ENCODE measurements at places on chromosomes 13 and 19.

- no peak for DNase-seq
These were observed 91.9 kb upstream of the MBNL2 start for GRCh38 chr13:97130190-97130589.

DNA sequence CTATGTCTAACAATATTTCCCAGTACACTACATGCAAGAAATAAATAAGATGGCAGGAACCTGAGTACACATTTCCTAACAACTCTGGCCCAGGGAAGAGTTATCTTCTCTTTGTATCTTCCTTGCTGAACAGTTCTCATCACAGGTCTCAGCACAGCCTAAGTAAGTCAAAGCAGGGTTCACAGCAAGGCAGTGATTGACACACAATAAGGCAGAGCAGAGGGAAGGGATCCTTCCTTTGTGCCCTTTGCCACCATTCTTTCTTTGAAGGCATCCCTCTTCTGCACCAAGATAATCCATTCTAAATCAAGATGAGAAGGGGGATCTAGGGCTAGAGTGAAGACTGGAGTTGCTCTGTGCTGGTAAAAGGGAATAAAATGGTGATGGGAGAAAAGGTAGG, 73.4 kb upstream of the TRPC4 start:
- DNase-seq = no peak

- DNase-seq = no peak
These were observed 27.2 kb downstream of the PBX4 start for GRCh38 chr19:19591133-19591825.

GRCh38 chr13:23372264-23372906, 61.1 kb downstream of the SACS start:
- no peak for DNase-seq

- DNase-seq = no peak
These were observed 83.3 kb upstream of the ZNF536 start for GRCh38 chr19:30288911-30289310.

GRCh38 chr13:84263354-84264069, 381.2 kb upstream of the SLITRK1 start:
- no peak for DNase-seq

GRCh38 chr19:12314553-12314952, 18.9 kb downstream of the ZNF563 start:
- no peak for DNase-seq

- DNase-seq = no peak
These were observed 713.0 kb upstream of the PCDH9 start for GRCh38 chr13:67943116-67943515.

DNA sequence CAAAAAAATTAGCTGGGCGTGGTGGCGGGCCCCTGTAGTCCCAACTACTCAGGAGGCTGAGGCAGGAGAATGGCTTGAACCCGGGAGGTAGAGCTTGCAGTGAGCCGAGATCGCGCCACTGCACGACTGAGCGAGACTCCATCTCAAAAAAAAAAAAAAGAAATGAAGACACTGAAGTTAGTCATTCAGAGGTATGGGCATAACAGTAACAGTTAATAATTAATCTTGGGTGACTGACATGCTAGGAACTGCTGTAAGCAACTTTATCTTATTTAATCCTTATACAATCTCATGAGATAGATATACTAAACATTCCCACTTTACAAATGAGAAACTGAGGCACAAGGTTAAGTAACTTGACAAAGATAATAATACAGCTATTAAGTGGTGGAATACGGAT, 4.9 kb downstream of the SKA3 start:
- no peak for DNase-seq

GRCh38 chr19:4456476-4456842, 1.1 kb downstream of the UBXN6 start:
- no peak for DNase-seq

DNA sequence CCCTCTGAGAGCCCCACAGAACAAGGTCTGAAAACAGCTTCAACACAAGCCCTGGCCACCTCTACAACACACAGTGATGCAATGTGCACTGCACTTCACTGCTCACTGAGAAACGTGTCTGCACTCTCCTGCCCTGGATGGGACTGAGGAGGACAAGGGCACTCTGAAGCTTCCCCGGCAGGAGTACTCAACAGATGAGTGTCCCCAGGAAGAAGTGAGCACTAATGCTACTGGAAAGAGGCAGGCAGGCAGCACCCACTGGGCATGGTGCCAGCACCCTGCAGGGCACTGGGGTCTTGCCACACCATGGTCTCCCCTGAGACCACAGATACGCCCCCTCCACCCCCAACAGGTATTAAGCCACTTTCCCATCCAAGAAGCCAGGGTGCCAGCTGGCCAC, 17.7 kb upstream of the SLC35E1 start:
- DNase-seq = peak; percentile 38

DNA sequence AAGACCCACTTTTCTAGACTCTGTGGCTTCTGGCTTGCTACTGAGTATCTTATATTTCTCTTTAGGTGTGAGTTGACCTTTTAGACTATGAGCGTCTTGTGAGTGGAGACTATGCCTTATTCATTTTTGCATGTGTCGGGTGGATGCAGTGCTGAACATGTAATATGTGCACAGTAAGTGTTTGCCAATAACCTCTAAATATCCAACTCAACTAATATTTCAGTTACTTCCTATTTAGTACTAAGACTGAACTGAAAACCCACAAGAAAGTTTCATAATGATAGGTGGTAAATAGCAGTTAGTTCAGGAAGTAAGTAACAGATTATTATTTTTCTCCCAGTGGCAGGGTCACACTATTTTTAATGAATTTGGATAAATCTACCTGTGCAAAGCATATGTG, 269.3 kb downstream of the KCNRG start:
- DNase-seq = peak; percentile 7

GRCh38 chr13:73107970-73108369, 49.2 kb downstream of the KLF5 start:
- DNase-seq = no peak

DNA sequence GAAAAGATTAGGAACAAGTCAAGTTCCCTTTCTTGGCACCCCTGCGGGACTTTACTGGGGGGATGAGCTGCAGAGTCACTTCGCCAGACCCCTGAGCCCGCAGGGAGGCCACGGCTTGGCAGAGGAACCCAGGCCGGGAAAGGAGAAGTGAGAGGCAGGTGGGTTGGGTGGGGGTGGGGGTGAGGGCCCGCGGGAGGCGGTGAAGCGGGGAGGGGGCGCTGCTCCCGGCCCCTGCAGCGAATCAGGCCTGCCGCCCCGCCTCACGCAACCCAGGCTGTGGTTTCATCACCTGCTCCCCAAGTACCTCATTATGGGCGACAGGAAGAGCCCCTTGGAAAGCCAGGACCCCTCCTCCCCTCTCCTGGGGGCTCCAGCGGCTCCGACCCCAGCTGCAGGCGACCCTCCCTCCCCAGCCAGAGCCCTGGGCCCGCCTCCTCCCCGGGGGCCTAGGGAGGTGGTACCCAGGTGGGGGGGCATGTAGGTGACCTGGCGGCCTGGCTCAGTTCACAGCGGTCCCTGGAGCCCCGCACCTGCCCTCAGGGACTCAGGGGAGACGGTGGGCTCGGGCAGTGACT, 9.5 kb downstream of the MEF2B start:
- peak; percentile 94 for DNase-seq

DNA sequence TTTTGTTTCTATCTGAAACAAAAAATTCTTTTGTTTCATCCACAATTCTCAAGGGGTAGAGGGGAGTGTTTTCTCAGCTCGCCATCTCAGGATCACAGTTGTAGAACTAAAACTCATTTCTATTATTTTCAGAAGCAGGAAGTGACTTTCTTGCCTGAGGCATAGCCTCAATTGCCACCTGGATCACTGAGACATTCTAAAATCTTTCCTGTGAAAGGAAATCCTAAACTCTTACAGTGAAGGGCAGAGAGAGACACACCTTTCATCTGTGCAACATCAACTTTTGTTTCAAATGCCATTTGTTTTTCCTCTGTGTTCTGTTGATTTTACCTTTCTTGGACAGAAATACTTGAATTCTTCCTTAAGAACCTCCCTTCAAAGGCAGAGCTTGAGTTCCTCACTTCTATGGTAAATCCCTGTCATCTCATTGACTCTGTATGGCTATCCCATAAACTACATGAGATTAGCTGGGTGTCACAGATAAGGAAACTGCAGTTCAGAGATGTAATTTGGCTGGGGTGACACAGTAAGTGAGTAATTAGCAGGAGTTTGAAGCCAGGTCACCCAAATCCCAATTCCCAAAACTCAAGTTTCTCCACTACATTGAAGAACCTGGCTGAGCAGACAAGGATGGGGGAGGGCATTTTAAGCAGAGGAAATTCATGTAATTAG, 224.4 kb upstream of the HTR2A start:
- DNase-seq = no peak

DNA sequence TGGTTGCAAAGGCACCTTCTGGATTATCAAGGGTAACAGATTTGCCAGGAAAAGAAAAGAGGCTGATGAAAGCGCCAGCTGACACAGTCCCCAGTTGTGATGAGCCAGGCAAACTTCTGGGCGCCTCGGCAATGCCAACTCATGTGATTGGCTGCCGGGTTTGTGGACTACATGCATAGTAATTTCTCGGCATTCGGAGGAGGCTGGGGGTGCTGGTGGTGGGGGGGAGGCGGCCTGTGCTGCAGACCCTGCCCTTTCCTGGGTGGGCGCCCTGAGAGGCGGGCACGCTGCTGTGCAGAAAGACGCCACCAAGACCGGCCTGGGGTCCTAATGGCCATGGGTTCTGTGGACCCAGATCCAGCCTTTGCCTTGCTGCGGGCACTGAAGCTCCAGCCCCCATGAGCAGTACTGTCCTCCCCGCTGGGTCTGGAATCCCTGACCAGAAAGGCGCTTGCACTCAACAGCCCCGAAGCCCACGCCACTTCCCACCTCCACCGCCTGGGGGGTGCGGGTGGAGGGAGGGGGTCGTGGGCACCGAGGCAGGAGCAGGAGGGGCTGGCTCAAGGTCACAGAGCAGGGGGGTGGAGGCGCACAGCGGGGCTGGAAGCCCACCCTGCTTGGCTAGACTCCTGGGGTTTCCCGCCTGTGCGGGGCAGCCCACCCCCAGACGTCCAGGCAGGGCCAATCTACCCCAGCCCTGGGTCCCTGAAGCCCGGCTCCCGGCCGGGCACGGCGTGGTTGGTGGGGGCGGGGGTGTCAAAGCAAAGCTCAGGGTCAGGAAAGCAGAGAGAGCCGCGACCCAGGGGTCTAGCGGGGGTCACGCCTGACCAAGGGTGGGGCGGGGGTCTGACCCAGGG, 1.0 kb downstream of the DIRAS1 start:
- no peak for DNase-seq

- no peak for DNase-seq
These were observed 4.9 kb upstream of the OR10H2 start for GRCh38 chr19:15722956-15723355.

DNA sequence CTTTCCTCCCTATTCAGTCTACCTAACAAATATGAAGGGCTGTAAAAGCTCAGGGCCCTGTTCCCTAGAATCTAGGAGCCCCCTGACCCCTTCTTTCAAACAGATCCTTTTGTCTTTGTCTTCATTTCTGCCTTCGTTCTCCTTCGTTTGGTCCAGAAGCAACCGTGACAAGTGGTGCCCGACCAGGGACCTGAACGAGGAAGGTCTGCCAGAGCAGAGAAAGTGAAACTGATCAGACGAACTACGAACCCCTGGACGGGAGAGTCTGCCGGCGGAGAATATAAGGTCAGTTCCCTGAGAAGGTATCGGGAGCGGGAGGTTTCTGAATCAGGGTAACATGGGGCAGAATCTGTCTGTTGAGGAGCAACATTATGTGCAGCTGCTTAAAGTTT, 751 bp downstream of the ERVK3-1 start:
- no peak for DNase-seq

DNA sequence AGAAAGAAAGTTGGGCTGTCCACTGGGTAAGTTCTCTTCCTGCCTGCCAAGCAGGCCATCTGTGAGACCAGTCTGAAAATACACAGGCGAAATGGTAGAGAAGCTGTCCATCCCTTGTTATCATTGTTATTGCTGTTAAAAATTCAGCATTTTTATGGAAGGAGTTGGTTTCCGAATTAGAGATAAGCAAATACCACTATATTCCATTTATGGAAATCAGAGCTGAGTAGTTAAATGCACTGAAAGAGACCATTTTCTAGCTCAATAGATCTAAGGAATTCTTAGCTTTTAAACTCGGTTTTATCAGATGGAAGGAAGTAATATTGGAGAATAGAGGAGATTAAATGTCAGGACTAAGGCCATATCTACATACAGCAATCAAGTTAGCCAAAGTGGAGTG, 40.7 kb downstream of the MZT1 start:
- DNase-seq = no peak

DNA sequence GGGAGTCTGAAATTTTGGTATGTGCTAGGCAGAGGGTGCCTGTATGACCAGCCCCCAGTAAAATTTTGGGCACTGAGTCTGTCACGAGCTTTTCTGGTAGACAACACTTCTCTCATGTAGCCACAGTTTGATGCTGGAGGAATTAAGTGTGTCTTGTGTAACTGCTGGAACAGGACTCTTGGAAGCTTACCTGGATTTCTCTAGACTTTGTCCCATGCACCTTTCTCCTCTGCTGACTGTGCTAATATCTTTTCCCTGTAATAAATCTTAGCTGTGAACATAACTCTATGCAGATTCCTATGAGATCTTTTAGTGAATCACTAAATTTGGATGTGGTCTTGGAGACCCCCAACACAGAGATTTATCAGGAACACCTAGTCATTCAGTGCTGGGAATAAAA, 13.8 kb downstream of the RNF6 start:
- DNase-seq = no peak

DNA sequence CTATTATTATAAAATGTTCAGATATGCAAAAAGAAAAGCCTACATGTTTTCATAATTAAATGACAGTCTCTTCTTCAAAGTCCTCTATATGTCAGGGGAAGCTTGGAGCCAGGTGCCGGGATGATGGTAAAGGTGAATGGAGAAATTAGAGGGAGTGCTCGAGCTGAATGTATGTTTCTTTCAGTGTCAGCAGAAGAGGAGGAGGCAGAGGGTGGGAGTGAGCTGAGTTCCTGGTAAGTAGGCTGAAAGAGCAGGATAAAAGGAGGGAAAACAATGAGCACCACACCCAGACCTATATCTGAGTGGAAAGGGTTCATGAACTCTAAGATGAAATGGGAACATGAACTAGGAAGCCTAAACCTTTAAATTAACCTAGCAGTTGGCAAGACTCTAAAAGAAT, 307.6 kb upstream of the NBEA start:
- no peak for DNase-seq

- no peak for DNase-seq
These were observed 421.0 kb upstream of the MIR17HG start for GRCh38 chr13:90926459-90926858.
